8988T (cell line): ENCODE measurements at places on chromosomes 12 and 14.

- DNase-seq: peak; percentile 58
Observed at GRCh38 chr14:67622675-67623074, 3.0 kb downstream of the ARG2 start.

- DNase-seq: no peak
Observed at GRCh38 chr12:59847127-59847526, 251.3 kb downstream of the SLC16A7 start.

DNA sequence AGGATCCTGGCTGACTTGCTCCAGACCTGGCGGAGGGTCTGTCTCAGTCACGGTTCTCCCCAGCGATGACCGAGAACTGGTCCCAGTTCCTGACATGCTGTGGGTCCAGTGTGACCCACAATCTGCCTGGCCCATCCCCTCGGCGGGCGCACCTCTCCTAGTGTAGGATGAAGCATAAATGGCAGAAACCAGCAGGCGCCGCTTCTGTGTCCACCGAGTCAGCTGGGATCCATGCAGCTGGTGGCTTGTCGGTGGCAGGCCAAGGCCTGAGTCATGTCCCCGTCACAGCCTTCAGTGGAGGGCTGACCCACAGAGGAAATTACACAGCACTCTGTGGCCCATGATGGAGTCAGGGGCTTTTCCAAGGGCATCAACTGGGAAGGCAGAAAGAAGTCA is 38.5 kb downstream of the NFKBIA start:
- DNase-seq: no peak

DNA sequence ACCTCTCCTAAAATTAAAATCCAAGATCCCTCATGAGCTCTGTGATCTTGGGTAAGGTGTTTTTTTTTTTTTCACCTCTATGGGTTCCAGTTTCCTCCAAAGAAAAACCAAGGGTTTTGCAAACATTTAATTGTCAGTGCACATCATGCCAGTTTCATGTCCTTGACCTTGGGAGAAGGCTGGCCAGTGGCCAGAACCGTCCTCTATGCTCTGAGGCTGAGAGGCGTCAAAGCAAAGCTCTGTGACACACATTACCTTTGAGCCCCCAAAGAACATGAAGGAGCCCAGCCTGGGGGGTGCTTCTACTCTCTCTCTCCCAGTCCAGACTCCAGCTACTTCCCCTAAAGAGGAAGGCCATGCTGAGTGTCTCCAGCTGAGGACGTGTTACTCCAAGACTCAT is 145.5 kb upstream of the TMEM132C start:
- no peak for DNase-seq

DNA sequence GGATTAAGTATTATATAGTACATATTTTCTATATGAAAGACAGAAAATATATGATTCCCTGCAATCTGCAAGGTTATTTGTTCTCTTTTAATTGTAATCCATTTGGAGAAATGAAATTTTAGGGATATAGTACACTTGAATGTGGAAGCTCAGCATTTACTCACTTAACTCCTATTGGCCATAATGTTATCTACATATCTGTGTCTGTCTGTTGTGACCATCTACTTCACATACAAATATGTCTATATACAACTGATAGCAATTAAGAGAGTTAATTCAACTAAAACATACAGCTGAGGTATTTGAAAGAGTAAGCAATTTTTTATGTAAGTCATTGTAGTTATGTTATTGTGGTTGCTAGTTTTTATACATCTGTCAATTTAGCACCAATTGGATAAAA is 12.9 kb downstream of the FOXG1 start:
- DNase-seq: no peak

- DNase-seq: no peak
Observed at GRCh38 chr12:28034271-28034670, 61.7 kb upstream of the PTHLH start.

DNA sequence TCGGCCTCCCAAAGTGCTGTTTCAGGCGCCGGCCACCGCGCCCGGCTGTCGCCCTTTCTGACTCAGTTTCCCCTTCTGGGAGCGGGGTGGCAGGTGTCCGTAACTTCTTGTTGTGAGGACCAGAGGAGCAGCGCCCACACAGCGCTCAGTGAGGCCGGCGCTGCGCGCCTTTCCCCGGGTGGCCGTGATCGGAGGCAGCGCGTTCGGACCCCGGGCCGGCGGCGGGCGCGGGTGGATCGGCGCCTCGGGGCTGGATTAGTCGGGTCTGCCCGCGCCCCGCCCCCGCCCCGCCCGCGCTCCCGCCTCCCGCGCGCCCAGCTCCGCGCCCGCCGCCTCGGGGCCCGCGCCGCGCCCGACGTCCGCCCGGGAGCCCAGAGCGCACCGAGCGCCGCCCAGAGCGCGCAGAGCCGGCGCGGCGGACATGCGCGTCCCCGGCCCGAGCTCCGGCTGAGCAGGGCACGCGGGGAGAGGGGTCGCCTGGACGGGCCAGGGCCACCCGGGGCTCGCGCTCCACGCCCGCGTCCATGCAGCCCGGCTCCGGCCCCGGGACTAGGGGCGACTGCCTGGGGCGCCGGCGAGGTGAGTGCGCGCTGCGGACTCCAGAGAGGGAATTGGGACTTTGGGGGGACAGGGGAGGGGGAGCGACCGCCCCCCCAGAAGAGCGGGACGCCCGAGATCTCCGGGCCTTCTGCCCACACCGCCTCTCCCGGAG is 50.6 kb downstream of the LRCOL1 start:
- DNase-seq: peak; percentile 97

DNA sequence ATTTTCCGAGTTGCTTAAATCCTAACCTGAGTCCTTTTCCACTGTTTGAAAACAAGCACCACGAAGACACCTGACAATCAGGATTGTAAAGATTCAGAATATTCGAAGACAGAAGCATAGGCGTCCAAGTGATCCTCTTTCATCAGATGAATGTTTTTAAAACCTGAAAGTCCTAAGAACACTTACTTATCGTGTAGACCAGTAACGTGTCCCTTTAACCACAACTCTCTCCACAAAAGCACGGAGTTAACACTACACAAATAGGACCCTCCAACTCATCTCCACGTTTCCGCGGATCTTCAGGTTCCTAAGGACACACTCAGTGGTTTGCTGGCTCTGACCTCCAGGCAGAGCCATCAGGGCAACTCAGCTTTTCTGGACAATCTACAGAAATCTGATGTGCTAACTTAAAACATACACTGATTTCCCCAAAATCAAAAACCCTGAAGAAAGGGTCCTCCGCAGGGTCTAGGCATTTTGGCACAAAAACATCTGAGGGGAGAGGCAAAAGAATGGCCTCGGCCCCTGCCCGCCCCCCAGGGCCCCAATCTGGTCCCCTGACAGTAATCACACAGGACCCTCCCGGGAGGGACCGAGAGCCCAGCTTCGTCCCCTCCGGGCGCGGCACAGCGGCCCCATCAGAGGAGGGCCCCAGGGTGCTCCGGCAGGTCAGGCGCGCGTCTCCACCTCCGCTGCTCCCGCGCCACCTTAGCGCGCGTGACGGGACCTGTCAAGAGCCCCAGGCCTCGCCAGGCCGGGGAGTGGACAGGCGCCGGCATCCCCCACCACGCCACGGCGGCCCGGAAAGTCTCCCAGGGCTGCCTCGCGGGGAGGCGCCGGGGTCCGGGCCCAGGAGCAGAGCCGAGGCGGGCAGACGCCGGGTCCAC is 925 bp downstream of the DICER1 start:
- peak; percentile 37 for DNase-seq

GRCh38 chr12:100699209-100699608 is 95.4 kb upstream of the ANO4 start:
- DNase-seq: no peak

DNA sequence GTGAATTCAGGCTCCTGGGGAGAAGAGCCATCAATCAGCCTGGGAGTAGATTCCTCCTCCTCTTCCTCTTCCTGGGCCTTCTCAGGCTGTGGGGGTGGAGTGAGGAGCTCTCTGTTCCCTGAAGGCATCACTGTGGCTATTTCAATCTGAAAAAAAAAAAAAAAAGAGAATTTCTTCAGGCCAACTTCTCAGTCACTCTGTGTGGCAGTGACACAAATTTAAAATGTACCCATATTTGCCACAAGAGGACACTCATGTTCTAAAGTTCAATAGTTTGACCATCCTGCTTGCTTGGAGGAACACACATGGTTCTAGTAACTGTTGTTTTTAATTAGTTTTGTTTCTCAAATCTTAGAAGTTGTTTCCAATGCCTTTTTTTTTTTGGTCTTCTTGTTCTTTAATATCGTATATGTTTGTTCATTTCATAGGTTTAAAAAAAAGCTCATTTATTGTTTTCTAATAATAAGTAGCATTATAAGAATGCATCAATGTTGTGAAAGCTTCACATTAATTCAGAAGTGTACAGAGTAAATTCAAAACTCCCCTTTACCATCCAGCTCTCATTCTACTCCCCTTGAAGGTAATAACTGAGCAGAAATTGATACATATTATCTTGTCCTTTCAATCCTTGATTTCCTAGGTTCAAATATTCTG is 23.3 kb upstream of the CCER1 start:
- DNase-seq: no peak

DNA sequence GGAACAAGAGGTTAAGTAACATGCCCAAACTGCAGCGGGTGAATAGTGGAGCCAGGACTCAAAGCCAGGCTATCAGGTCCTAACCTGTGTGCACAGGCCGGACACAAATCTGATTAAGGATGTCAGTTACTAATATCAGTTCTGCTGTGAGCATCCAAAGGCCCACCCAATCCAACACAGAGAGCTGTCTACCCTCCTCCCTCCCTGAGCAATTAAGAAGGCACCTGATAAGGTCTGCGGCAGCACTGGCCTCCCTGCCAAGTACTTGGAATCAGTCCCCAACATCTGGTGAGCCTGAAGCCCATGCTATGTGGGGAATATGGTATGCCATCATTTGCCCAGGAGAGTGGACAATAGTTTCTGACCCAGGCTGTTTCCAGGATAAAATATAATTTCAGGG is 3.9 kb downstream of the HEBP1 start:
- no peak for DNase-seq
